HAP-1 (cell line): ENCODE measurements at places on chromosomes 7 and 10.

GRCh38 chr7:106335814-106336213 is 51.0 kb upstream of the NAMPT start:
- DNase-seq, result no peak

- no peak for DNase-seq
Measured at GRCh38 chr7:122013065-122013464, 131.0 kb downstream of the AASS start.

- no peak for DNase-seq
Measured at GRCh38 chr10:130404476-130405055, 268.4 kb downstream of the GLRX3 start.

GRCh38 chr7:90618876-90619275 is 22.8 kb downstream of the CDK14 start:
- no peak for DNase-seq

DNA sequence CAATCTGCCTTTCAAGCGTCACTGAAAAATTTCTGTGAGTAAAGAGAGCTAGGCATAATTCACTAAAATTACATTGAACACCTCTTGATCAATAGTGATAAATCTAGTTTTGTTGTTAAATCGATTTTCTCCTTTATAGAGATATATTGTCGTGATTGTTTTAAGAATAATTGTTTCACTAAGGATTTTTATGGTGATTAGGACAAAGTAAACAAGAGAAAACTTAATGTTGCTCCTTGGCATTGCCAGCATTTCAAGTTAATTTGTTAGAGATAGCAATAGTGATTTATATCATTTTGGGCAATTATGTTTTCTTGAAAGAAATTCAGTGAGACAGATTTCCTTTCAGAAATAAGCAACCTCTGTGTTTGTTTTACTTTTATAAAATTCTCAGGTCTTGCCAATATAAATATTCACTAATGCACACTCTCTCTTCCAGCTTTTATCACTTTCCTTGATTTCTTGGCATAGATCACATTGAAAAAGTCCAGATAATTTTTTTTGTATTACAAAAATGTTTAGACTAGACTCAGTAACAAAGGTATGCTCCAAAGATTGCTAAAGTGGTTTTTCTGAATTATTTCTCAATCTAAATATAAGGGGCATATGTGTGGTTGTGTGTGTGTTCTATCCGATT is 538.7 kb downstream of the TFEC start:
- DNase-seq, result no peak

GRCh38 chr7:158827411-158828132 is 1.7 kb downstream of the ESYT2 start:
- DNase-seq, result no peak

GRCh38 chr7:142319970-142320369 is 62.1 kb upstream of the PRSS58 start:
- peak; percentile 29 for DNase-seq

DNA sequence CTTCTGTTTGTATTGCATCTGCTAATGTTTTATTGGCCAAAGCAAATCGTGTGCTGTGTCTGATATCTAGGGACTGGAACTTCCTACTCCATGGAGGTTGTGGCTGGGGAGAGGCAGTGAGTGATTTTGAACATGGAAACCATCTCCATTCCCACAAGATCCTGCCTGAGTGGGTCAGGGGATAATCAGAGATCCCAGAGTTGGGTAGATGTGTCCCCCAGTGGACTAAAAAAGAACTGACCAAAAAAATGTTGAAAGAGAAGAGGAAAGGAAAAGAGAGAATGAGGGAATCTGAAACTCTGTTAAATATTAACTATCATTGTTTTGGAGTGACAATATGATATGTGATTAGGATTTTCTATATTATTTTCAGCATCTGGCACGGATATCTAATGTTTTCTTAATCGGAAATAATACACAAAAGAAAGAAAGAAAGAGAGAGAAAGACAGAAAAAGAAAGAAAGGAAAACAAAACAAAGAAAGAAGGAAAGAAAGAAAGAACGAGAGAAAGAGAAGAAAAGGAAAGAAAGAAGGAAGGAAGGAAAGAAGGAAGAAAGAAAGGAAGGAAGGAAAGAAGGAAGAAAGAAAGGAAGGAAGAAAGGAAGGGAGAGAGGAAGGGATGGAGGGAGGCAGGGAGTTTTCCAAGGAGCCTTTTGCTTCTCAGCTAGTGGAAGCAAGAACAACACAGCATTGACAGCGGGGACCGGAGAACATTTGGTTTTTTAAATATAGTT is 638.5 kb downstream of the CCSER2 start:
- no peak for DNase-seq
